NCI-H1105 treated with DMSO at 0.1 percent for 48 hours (cell line): ENCODE measurements at places on chromosomes 3 and 15.

DNA sequence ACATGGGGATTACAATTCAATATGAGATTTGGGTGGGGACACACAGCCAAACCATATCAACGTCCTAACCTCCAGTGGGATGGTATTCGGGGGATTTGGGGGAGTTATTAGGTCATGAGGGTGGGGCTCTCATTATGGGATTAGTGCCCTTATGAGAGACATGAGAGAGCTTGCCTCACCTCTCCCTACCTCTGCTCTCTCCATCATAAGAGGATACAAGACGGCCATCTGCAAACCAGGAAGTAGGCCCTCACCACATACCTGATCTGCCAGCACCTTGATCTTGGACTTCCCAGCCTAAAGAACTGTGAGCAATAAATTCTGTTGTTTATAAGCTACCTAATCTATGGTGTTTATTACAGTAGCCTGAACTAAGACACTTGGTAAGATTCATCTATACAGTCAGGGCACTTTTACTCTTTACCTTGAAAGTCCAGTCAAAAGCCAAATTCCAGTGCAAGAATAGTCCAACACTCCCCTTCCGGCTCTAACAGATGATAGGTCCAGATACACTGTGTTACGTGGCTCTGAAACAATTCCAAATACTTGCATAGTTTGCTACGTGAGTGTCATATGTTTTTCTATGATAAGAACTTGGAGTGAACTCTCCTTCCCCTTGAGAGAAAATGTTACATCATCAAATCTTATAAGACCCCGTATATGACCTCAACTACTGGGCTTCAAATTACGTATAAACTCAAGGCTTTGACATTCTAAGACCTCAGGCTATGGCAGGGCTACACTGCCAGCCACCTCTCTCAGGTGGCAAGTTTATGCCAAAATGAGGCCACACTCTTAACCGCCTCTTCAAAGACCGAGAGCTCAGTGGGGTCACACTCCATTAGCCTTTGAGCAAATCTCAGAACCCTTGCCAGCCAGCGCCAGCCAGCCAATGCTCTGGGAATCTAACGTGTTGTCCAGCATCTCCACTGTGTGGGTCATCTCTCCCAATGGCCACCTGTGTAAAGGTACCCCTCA is 129.9 kb downstream of the XXYLT1 start:
- DNase-seq = no peak

DNA sequence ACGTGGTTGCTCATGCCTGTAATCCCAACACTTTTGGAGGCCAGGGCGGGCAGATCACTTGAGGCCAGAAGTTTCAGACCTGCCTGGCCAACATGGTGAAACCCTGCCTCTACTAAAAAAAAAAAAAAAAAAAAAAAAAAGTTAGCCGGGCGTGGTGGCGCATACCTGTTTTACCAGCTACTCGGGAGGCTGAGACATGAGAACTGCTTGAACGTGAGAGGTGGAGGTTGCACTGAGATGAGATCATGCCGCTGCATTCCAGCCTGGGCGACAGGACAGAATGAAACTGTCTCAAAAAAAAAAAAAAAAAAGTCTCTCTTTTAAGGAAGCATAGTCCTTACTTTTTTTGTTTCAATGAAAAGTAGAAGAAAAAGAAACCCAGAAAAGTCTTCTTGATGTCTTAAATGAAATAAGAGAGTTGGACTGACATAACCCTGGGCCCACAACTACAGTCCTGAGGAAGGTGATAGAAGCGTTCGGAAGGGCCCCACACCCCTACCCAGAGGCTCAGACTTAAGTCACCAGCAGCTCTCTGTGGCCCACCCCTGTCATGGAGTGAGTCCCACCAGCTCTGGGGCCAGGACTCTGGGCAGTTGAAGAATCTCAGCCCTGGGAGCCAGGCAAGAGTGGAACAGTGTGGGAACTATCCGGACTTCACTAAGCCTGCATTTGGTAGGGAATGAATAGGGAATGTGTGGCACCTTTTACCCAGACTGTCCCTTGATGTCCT is 2.6 kb downstream of the NME9 start:
- DNase-seq = no peak

DNA sequence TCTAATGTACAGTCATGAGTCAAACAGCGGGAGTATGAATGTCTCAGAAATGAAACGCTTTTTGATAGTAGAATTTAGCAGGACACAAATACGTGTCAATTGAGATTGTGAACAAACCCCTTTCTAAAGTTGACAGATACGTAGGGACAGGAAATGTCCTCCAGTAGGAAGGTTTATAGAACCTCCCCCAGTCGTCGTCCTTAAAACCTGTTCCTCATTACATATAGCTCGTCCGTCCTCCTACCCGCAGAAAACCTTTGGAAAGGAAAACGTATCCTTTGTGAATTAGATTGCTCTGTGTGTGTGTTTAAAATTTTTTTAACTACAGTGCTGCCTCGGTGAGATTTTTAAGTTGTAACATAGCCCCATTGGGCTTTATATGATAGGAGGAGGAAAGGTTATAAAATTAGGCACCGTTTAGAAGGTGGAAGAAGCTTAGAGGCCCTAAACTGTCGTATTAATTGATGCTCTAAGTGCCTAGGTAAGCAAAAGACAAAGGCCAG is 4.1 kb downstream of the UBE2E1 start:
- DNase-seq = no peak

DNA sequence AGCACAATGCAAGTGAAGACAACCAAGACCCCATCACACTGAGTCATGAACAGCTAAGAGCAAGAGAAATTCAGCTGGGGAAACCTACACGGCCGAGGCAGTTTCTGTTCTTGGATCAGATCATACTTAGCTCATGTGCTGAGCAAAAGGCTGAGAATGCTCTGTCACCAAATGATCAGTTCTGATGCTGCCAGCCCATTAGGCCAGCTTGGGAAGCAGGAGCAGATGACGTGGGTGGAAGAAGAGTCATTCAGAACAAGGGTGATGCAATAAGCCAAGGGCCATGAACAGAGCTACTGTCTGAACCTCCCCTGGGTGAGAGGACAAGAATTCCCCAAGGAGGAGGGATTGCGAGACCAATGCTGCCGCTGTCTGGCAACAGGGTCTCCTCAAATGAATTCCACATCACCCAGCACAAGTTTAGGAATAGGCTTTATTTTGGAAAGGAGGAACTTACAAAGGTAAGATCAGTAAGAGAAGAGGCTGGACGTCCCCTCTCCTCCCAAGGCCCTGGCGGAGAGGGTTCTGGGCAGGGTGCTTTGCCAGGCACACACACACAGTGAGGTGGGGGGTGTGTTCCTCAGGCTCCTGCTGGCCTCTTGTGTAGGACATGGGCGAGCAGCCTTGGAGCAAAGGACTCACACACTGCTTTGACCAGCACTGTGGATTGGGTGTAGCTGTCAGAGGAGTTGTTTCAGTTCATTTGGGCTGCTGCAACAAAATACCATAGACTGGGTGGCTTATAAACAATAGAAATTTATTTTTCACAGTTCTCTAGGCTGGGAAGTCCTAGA is 65.6 kb upstream of the CTXND1 start:
- no peak for DNase-seq

DNA sequence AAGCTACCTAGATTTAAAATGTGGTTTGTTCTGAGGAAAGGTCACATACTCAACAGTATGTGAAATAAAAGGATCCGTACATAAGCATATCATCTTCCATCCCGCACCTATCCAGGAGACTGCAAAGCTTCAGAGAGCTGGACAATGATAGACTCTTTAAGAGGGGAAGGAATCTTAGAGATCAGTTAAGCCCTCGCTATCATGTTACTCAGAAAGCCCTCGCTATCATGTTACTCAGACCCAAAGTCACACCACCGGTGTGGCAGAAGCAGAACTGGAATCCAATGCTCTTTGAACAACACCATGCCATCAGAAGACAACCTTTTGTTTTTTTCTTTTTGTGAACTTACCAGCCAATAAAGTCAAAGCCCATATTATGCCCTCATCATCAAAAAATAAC is 5.8 kb downstream of the ANO10 start:
- no peak for DNase-seq

DNA sequence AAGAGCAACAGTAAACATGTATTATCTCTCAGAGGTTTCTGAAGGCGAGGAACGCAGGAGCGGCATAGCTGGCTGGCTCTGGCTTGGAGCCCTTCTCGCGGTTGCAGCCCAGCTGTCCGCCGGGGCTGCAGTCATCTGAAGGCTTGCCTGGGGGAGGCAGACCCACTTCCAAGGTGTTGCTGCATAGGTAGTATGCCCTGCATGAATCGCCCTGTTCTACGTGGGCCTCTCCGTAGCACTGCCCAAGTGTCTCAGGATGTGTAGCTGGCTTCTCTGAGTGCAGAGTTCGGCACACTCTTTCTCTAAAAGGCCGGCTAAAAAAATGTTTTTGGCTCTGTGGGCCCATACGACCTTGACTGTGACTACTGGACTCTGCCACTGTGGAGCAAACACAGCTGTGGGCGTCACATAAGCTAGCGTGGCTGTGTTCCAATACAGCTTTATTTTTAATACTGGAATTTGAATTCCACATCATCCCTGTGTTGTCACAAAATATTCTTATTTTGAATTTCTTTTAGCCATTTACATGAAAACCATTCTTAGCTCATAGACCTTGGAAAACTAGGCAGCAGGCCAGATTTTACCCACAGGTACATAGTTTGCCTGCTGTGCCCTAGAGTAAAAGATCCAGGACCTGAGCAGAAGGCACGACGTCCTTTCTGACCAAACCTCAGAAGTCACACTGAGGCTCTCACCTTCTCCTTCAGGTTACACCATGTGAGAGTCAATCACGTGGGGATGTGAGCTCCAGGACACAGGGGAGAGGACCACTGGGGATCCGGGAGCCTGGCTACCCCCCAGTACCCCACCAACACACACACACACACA is 55.9 kb downstream of the PGPEP1L start:
- no peak for DNase-seq

DNA sequence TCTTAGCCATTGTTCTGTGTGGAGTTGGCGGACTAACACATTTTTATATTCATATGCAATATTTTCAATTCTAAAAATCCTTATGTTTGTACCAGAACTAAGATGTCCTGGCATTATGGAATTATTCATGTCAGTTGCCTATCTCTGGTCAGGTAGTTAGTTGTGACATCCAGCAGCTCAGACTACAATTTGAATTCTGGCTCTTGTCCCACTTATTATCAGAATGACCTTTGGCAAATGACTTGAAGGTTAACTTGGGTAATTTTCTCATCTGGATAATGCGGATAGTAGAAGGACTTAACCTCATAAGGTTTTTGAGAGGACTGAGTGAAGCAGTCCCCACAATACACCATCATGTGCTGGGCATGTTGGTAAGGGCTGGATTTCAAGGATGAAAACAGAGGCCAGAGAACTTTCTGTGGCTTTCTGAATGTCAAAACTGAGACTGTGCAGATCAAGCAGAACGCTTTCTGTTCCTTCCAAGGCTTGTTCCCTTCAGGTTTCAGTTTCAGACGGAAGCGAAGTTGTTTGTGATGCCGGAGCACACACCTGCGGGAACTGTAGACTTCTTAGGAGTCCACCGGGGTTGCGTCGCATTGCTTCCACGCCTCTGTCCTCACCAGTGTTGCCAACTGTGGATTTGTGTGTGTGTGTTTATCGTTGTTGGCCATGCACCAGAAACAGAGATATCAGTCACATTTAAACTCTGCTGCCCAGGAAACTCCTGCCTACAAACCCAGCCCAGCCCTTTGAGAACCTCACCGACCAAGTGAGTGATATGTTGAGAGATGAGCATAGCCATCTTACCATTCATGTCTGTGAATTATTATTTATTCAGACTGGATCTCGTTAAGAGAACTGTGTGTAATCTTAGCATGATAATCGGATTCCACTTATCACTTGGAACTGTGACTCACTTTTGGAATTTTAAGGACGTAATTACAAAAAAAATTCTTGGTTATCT is 76.0 kb downstream of the PTPRG start:
- DNase-seq = no peak

- peak; percentile 26 for DNase-seq
Measured at GRCh38 chr15:33226559-33227181, 32.2 kb upstream of the FMN1 start.

DNA sequence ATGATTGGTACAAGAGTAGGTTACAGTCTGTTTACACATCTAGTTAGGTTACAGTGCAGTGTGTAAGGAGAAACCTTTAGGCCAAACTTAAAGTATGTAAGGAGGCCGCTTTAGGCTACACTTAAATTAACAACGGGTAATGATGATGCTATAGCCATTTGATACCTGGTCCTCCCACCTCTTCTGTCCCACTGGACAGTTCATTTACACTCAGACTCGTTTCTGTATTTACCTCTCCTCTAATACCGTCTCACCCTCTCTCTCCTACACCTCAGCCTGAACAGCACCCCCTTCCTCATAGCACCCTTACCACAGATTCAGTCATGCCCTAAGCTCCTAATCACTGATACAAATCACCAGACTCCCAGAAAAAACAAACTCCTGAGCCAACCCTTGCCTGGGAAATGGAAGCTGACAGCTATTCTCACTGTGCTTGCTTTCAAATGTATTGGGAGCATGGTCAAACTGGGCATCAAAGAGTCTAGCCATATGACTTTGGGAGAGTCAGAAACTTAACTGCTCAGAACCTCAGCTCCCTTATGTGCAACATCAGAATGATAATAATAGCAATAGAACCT is 241.3 kb upstream of the SETMAR start:
- DNase-seq = no peak

- no peak for DNase-seq
Measured at GRCh38 chr15:31606931-31607497, 280.4 kb downstream of the KLF13 start.

- no peak for DNase-seq
Measured at GRCh38 chr15:54618120-54618519, 578.6 kb downstream of the RSL24D1 start.

- DNase-seq = no peak
Measured at GRCh38 chr3:65109966-65110500, 422.2 kb upstream of the ADAMTS9 start.

DNA sequence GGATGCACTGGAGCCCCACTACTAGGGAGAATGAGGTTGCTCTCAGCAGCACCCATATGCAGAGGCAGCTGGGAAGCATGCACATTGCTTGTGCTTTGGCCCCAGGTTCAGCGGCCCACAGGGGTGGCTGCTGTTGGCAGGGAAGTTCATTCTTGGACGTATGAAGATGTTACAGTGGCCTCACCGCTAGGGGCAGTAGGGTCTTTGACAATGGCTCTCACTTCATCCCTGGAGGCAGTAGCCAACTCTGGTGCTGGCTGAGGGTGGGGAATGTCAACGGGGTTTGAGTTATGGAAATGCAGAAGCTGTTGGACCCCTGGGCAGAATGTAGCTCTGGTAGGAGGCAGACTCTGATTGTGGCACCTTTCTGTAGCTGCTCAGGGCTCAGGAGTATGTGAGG is 279.9 kb downstream of the SCAPER start:
- DNase-seq = no peak

GRCh38 chr3:148178503-148178902 is 519.2 kb upstream of the AGTR1 start:
- DNase-seq = peak; percentile 99
